ENCODE measurements at places on chromosomes 12 and 14.

GRCh38 chr14:77260199-77260598, 10.8 kb downstream of the NGB start:
- DNase-seq = no peak

DNA sequence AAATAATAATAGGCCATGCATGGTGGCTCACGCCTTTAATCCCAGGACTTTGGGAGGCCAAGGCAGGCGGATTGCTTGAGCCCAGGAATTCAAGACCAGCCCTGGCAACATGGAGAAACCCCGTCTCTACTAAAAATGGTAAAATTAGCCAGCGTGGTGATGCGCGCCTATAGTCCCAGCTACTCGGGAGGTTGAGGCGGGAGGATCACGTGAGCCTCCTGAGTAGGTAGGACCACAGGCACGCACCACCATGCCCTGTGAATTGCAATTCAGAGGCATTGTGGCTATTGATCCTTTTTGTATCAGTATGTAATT, 2.3 kb downstream of the ARHGDIB start:
- no peak for DNase-seq

- DNase-seq = no peak
Observed at GRCh38 chr14:102751088-102751487, 26.2 kb upstream of the TRAF3 start.

DNA sequence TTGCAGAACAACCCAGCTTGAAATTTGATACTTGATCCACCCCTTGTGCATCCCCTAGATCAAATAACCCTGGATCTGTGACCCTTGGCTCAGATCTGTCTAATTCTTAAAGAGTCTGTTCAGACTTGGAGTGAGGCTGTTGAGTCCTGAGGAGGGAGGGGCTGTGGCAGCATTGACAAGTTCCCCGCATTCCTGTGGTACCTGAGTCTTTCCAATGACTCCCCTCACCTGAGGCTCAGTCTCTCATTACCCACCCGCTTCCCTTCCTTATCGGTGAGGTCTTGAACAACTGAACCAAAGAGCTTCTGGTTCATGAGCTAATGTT, 16.1 kb upstream of the HDAC7 start:
- no peak for DNase-seq

DNA sequence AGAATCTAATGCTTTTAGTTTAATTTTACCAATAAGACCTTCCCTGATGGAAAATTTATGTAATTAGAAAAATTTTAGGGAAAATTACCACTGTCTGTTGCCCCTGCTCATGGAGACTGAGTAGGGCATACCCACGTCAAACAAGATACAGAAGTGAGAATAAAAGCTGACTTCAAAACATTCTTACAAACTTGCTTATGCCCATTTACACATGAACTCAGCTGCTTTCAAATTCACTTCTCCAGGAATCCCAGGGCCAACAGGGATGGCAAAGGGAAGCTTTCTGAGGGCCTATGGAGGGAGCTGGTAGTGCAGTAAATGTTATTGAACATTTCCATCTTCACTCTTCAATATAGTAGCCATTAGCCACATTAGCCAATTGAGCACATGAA, 4.8 kb upstream of the NINJ2 start:
- no peak for DNase-seq

DNA sequence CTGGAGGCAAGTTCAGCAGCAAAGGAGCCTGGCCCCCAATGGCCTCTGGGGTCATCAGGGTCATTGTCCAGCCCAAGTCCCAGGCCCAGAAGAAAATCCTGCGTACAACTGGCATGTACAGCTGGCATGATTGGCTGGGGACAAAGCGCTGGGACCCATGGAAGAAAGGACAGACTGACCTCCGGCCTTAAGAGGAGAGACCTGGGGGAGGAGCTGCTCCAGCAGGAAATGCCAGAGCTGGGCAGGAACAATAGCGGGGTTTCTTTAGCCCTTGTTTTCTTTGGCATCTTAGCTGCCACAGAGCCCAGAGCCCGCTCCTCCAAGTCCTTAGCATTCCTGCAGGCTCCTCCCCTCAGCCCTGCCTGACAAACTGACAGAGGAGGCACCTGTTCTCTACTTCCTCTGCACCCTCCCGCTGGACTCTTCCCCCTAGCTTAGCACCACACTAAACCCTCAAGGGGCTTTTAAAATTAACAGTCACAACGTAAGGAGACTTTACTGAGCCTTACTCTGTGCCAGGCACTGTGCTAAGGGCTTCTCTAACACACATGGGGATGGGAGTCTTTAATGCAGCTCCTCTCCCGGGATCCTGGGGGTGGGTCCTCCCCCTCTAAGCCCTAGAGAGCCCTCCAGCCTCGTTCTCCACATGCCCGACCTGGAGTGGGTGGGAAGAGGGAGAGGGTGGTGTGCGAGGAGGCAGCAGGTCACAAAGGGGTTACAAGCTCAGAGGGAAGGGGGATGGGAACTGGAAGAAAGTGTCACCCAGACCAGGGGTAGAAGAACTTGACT, 1.8 kb upstream of the AQP5 start:
- DNase-seq = no peak

DNA sequence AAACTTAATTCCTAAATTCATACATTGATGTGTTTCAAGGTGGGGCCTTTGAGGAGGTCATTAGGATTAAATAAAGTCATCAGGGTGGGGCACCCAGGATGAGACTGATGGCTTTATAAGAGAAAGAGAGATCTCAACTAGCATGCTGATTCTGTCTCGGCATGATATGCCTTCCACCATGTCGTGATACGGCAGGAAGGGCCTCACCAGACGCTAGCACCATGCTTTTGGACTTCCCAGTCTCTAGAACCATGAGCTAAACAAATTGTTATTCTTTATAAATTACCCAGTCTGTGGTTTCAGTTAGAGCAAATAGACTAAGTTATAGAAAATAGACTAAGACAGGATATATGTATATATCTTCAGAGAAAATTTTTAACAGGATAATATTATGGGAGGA, 759.6 kb downstream of the MED13L start:
- no peak for DNase-seq

GRCh38 chr14:95069547-95069946, 87.8 kb downstream of the DICER1 start:
- no peak for DNase-seq

DNA sequence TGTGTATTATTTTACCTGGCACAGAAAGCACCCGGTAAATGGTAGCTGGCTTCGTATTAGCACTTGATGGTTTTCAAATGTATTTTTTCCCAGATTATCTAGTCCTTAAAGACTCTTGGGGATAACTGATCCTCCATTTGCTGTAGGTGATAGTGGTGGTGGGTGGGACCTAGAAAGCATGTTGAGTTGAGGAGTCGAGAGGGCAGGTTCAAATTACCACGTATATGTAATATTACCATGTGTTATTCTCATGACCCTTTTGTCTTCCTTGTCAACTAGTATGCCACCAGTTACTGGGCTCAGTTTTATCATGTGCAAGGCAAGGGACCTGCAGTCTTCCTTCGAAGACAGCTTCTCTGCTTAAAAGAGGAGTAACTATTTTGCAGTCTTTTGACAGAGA, 1.8 kb downstream of the GLRX5 start:
- no peak for DNase-seq

GRCh38 chr12:132395908-132396305, 66.5 kb upstream of the GALNT9 start:
- DNase-seq = no peak

GRCh38 chr12:102483466-102483865, 3.1 kb upstream of the IGF1 start:
- DNase-seq = no peak

- no peak for DNase-seq
Observed at GRCh38 chr12:128879898-128880764, 26.9 kb downstream of the GLT1D1 start.

- DNase-seq = no peak
Observed at GRCh38 chr12:96986883-96987523, 79.9 kb downstream of the NEDD1 start.

GRCh38 chr12:92650228-92650822, 52.5 kb upstream of the PLEKHG7 start:
- DNase-seq = no peak

DNA sequence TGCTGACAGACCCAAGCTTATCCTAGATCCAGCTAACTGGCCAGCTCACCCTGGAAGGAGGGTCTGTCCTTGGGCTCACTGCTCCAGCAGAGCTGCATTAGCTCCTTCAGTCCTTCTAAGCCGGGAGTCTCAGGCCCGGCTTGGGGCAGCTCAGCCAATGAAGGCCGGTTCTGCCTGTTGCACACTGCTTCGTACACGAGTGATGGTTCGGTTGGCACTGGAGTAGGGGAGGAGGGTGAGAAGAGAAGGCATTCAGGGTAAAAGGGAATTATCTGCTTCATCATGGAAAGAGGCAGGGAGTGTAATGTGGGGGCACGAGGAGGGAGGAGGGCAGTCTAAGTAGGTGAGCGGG, 2.0 kb downstream of the RIPK3 start:
- no peak for DNase-seq

DNA sequence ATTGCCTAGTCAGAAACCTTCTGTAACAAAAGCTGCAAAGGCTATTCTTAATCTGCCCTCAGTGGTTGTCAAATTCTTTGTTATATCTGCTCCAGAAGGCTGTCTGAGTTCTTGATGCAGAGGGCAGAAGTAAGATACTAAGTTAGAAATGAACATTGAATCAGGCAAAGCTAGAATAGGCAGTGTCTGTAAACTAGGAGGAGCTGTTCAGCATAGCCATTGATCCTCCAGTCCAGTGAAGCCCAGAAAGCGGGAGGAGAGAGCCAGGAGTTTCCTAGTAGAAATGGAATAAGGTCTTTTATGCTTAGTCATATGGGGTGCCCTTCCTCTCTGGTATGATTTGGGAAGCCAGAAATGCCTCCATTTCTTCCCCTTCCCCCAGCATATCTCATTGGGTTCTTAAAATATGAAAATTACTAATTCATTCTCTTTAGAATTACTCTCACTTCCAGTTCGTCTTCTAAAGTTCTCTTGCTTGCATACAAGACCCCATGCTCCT, 76.2 kb downstream of the APAF1 start:
- DNase-seq = no peak

DNA sequence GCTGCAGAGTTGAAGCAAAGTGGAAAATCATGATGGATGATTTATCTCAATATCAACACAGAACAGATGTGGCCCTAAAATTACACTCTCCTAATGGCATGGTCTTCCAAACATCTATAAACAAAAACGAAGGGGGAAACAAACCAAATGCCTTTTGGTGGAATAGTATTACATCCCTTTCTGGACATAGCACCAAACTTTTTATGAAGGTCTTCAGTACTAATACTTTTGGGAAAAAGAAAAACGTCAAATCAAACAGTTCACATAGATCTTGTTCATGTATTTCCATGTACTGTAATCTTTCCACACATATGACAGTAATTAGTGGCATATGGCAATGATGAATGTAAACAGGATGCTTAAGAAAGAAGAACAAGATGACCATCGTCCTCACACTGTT, 22.9 kb upstream of the ANAPC7 start:
- no peak for DNase-seq

DNA sequence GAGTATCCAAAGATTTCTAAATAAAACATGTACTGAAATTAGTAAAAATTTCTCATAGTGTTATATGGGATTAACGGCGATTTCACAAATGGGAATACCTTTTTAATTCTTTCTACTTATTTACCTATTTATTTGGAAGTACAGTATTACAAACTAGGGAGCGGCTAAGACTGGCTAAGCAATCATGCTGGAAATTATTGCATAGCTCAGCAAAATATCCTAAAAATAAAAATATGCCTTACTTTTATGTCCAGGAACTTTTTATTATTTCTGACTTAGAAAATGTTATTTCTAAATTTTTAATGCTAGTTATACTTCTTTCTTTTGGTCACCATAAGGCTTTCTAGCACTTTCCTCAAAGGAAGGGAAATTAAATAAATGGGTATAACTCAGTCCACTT, 36.5 kb upstream of the PTCSC3 start:
- DNase-seq = no peak

- DNase-seq = no peak
Observed at GRCh38 chr14:99150236-99150635, 121.8 kb downstream of the BCL11B start.

DNA sequence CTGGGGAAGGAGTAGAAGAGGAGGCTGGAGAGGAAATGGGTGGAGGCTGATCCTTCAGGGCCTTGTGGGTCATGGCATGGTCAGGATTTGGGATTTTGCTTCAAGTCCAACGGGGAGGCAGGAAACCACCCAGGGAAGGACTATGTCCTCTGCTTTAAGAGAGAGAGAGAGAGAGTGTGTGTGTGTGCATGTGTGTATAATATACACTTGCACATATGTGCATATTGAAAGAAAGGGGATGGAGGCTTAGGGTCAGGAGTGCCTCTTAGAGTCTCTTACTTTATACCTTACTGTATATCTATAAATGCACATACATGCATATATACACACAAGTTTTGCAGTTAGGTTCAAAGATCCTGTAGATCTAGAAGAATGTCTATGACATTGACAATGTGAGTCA, 94.8 kb downstream of the RGS6 start:
- no peak for DNase-seq

GRCh38 chr14:104786091-104786586, 9.4 kb downstream of the AKT1 start:
- no peak for DNase-seq

DNA sequence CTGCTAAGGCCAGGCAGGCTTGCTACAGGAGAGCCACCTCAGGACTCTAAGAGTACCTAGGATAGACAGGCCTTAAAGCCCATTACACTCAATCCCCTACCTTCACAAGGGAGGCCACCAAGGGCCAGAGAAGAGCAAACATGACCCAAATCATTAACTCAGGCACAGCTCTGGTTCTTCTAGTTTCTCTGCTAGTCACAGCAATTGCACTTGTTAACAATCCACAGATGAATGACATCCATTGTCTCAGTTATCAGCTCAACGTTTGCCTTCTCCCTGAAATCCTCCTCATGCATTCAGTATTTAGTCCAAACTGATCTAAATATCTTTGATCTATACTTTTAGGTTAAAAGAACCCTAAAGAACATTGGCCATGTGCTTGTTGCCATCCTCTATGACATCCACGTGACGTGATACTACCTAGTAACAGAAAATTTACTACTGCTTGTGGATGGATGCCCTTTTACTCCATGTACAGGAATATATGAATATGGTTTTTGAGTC, 164.5 kb downstream of the STXBP6 start:
- DNase-seq = no peak

DNA sequence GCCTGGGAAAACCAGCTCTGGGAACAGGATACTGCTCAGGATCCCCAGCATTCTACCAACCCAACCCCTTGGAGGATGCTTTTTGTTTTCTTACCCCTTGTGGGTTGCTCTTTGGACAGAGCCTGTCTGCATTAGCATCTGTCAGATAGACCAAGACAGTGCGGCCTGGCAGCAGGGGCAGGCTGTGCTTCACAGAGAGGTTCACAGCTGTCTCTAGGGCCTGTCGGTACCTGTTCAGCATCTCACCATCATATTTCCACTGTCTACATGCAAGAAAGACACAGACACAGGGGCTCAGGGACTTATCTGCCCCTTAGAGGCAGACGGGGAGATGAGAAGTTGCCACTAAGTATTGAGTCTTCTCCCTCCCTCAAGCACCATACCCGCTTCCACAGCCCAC, 21.8 kb downstream of the TEP1 start:
- no peak for DNase-seq

DNA sequence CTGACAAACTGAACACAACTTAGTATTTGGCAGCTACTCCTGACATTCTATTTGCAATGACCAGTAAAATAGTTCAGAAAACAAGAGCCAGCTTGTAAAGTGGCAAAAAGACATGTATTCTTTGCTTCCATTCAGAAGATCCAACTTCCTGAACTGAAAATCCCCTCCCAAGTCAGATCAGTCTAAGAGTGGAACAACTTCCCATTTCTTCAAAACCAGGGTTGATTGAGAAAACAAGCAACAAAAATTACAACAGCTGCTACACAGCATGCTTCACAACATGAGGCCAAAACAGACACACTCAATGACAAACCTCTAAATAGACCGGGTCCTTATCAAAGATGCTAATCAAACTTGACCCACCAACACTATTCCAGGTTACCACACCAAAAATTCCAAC, 40.3 kb downstream of the CIT start:
- DNase-seq = no peak

All from stimulated activated CD4-positive, alpha-beta T cell treated with anti-CD3 and anti-CD28 coated beads, Interleukin-4, amount 100 ng/mL, for 48 hours (primary cell).